CD4-positive, alpha-beta T cell treated with Interferon gamma for 1 hour (primary cell): ENCODE measurements at places on chromosomes 12 and 14.
A peak's percentile ranks its signal among the peaks of the same experiment; 100 is the strongest.

GRCh38 chr14:52299692-52300278, 14.3 kb upstream of the PTGER2 start:
- DNase-seq, result no peak

GRCh38 chr12:44847888-44848702, 28.0 kb downstream of the NELL2 start:
- DNase-seq, result peak; percentile 71

- DNase-seq, result no peak
Measured at GRCh38 chr12:24754690-24755638, 193.9 kb downstream of the BCAT1 start.

GRCh38 chr12:88866881-88867280, 286.6 kb upstream of the KITLG start:
- DNase-seq, result no peak

DNA sequence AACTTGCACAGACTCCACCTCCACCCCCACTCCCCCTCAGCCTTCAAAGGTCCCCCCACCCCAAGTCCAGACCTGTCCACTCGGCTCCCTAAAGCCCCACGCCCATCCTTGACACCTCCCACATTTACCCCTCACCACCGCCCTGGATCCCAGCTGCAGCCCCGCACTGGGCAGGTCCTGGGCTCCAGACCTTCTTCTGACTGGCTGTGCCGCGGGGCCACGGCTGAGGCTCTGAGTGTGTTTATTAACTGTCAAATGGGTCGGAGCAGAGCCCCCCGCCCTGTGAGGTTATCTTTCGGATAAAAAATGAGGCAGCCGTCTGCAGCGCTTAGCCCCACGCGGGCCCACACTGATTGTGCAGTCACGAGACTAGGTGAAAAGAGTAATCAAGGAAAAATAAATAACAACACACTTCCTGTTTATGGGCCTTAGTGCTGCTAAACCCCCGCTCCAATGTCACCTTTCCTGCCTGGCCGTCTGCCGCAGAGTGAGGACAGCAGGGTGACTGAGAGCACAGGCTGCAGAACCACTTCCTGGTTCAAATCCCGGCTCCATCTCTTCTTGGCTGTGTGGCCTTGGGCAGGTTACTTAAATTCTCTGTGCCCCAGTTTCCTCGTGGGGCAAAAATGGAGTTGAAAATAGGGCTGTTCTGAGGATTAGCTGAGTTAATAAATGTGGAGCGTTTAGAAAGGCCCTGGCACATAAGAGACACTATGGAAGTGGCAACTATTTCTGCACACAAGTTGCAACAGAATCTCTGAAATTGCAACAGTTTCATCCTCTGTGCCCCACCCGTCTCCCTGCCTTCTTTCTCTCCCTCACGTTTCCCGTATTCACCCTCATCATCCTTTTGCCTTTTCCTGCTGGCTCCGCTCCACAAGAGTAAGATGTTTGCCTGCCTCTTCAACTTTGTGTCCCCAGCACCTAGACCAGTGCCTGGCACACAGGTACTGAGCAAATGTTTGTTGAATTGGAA, 9.4 kb downstream of the SETD1B start:
- DNase-seq, result no peak

- no peak for DNase-seq
Measured at GRCh38 chr14:72614891-72615415, 278.9 kb downstream of the DPF3 start.

DNA sequence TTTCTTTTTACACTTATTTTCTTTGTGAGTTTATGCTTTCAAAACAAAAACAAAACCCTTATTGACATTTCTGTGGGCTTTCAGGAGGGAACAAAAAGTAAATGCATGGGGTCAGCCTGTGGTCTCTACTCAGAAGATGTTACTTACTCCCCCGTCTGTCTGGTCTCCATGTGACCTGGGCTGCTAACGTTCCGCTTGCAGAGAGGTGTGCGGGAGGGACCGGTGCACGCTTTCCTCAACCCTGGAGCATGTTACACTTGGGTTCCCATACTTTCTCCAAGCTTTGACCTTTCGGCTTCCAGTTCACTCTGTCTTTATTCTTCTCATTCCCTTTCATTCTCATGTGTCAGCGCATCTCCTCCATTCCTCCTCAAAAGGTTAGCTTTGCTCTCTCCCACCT, 36.5 kb downstream of the ZC3H14 start:
- no peak for DNase-seq

DNA sequence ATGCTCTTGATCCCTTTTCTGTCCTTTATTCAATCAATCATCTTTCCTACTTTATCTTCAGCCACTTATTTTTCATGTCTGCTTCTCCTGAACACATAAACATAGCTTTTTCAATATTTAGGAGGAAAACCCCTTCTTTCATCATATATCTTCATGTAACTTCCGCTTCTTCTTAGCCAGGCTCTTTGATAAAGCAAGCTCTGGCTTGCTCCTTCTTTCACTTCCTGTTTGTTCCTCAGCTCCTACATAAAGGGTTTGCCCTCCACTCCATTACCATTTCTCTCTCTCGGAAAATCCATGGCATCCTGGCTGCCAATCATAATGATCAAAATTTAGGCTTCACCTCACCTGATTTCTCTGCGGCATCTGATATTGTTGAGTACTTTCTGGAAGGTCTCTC, 33.7 kb upstream of the HELB start:
- no peak for DNase-seq

DNA sequence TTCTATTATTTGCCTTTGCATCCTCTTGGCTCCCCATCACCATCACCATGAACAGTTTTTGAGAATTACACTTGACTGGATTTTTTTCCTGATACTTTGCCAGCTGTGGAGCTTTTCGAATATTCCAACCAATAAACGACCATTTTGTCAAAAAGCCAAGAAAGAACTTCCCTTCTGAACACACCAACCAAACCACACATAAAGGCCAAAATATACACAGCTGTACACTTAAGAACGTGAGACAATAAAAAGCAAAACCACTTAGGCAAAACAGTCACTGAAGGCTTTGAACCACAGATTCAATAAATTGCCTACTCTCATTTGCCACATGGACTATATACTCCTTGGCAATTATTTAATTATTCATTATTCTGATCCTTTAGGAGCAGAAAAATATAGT, 1.1 kb downstream of the C14orf93 start:
- no peak for DNase-seq
